ENCODE measurements at places on chromosomes 5 and 9.

GRCh38 chr9:108568093-108568492, 287.7 kb downstream of the ACTL7B start:
- no peak for DNase-seq

GRCh38 chr9:128068386-128069205, 564 bp downstream of the SLC25A25 start:
- peak; percentile 73 for DNase-seq

GRCh38 chr9:16687678-16688369, 182.6 kb downstream of the BNC2 start:
- no peak for DNase-seq

DNA sequence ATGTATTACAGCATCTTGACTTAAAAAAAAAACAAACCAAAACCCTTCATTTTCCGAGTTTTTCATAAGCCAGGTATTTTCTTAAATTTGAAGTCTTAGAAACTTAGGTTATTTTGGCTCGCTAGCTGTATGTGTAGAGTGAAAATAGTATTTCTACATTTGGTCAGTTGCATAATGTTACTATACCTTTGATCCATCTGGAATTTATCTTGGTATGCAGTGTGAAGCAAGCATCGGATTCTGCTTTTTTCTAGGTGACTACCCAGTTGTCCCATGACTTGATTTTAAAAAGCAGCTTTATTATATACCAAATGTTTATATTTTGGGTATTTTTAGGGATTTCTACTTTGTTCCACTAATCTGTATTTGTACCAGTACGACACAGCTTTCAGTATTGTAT, 27.7 kb downstream of the UBAP1 start:
- DNase-seq: no peak

DNA sequence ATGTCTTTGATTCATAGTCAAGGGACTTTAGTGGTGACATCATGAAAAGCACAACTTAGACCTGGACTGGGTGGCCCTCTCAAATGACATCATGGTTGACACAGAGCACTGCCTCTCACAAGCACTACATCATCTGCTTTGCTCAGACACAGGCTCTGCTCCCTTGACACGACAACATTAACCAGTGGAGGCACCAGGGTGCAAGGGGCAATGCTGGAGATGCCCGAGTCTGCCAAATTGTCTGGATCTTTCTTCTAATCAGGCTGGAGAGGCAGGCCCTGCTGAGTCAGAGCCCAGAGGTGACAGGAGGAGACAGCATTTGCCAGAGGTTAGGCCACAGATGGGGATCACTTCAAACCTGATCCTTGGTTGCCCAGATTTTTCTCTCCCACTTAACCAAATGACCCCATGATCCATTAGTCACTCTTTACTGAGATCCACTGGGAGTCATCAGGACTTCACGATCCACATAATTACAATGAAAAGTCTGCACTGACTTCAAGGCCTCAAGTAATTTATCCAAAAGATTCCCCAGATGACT, 174.4 kb downstream of the SLIT3 start:
- no peak for DNase-seq

GRCh38 chr5:89844548-89844947, 565.0 kb downstream of the CETN3 start:
- no peak for DNase-seq

DNA sequence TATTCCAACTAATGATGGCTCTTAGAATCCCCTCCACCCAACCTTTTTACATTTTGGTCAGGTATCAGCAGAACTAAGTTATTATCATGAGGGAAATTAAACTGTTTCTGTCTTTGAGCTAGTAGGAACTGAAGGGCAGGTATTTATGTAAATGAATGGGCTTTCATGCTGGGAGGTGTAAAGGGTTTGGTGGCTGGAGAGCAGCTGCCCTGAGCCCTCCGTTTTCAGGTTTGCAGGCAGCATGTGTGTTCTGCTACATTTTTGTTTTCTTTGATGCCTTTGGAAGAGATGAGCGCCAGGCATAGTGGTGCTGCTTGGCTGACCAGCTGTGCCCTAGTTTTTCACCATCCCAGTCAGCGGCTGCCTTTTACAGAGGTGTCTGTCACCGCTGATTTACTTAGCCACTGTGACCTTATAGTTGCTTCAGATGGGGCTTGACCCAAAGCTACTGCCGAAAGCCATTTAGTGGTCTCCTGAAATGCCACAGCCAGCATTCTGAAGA, 231.9 kb downstream of the MAST4 start:
- no peak for DNase-seq

- no peak for DNase-seq
These were observed 2.3 kb downstream of the TYRP1 start for GRCh38 chr9:12695474-12695873.

DNA sequence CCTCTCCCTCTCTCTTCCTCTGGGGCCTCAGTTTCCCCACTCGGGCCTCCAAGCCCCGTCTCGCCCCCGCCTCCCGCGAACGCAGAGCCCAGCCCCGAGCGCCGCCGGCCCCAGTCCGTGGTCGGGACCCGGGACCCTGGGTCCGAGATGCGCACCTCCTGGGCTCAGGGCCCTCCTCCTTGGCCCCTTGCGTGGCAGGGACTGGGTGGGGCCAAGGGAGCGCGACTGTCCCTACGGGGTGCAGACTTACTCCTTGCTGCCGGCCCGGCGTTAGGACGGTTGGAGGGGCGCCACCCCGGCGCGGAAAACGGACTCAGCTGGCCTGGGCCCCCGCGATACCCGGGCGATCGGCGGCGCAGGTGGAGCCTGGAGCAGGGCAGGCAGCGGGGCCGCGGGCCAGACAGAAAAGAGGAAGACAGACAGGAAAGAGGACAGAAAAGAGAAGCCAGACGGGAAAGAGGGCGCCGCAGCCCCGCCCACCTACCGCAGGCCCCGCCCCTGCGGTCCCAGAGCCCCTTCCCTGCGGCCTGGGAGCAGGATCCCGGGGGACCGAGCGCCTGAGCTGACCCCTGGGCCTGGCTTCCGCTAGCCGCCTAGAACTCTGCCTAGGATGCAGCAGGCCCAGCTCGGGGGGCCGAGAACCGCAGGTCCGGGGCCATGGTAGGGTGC, at the start of gene GBGT1:
Gene GBGT1 (minus strand): TSS at position 411 of the 669 bp plus-strand sequence. CDS start 1,502 bp downstream, outside the sequence.
- DNase-seq: peak; percentile 67

- DNase-seq: peak; percentile 1
These were observed 946.3 kb downstream of the DTWD2 start for GRCh38 chr5:118042076-118042475.

- no peak for DNase-seq
These were observed 54.0 kb upstream of the CNOT6 start for GRCh38 chr5:180439911-180440769.

GRCh38 chr5:167786871-167787578, 504.4 kb upstream of the WWC1 start:
- no peak for DNase-seq

Measured in suppressor macrophage treated with lipopolysaccharide for 1 hour (primary cell).